ENCODE measurements at places on chromosomes 12 and 14.

- no peak for DNase-seq
Measured at GRCh38 chr12:48198672-48198971, 4.5 kb downstream of the OR10AD1 start.

- no peak for DNase-seq
Measured at GRCh38 chr14:27863166-27863565, 903.4 kb upstream of the FOXG1 start.

GRCh38 chr14:50263321-50263720 lies 31.9 kb upstream of the SOS2 start:
- DNase-seq = no peak

GRCh38 chr12:94817695-94818075 lies 167.3 kb upstream of the TMCC3 start:
- no peak for DNase-seq

DNA sequence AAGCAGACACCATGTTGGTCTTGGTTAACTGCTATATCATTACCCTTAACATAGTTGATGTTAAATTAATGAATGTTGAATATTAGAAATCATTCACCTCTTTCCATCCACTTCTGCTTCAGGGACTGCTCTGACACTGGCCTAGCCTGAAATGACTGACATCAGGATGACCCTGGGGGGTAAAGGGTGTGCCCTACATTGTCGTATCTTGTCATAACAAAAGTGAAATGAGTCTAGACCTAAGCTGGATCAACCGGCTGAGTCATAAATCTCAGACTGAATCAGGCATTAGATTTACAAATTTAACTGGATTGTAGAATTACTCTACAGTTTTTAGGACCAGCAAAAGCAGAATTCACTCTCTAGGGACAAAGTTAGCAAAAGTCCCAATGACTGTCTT lies 35.3 kb downstream of the KICS2 start:
- DNase-seq = no peak
